ENCODE measurements at places on chromosomes 16 and 17.
A peak's percentile ranks its signal among the peaks of the same experiment; 100 is the strongest.

DNA sequence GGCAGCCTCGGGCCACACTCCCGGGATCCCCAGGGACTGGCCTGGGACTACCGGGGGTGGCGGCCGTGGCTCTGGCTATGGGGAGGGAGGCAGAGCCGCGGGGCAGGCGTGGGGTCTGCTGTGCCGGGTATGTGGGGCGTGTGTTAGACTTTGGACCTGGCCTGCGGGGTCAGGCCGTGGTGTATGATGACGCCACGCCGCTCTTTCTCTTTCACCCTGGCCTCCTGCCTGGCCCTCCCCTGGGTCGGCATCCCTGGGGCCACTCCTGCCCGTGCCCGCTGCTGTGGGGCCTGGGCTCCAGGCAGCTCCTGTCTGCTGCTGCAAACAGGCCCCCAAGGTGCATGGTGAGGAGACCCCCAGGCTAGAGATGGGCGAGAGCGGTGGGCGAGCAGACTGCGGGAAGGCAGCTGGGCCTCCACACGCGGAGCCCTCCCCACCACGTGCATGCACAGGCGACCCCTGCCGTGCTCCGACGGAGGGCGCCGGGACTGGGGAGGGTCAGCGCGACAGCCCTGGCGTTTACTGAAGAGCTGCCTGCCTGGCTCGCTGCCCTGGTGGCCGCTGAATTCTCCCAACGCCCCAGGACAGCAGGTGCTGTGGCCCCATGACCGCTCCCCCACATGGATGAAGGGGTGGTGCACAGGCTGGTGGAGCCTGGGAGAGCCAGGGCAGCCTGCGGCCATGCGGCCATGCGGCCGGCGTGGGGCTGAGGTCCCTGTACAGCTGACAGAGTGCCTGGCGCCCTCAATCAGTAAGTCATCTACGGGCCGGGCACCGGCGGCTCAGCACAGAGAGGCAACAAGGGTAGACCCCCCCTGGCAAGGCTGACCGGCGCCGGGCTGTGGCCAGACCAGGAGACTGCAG is 16.0 kb downstream of the CAPN15 start:
- DNase-seq: no peak

- no peak for DNase-seq
Measured at GRCh38 chr17:32318071-32318470, 23.9 kb downstream of the C17orf75 start.

DNA sequence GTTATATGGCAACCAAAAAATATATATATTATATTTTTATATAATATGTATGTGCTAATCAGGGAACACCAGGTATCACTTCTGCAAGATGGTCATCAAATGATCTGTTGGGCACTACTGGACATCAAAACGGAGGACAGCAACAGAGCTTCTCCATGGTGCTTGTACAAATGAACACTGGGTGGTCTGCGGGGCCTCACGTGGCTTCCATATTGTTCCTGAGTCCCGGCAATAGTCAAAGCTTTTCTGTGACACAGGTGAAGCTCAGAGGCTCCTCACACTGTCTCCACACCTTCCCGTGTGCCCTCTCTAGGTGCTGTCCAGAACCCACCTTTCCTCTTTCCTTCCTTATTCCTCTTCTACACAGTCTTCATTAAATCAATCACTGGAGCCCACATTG is 149.9 kb upstream of the PIRT start:
- DNase-seq: no peak

- no peak for DNase-seq
Measured at GRCh38 chr16:56607675-56608042, 725 bp upstream of the MT2A start.

DNA sequence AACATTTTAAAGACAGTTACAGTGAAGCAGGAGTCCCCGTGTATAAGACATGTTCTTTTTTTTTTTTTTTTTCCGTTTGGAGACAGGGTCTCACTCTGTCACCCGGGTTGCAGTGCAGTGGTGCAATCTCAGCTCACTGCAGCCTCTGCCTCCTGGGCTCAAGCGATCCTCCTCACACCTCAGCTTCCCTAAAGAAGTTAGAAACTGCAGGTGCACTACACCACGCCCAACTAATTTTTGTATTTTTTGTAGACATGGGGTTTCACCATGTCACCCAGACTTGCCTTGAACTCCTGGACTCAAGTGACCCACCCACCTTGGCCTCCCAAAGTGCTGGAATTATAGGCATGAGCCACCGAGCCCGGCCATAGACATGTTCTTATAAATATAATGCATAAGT is 3.0 kb downstream of the EVI2B start:
- no peak for DNase-seq

GRCh38 chr17:13888056-13888609 is 181.2 kb upstream of the COX10 start:
- DNase-seq: no peak

- peak; percentile 4 for DNase-seq
Measured at GRCh38 chr16:76265434-76266045, 11.7 kb upstream of the CNTNAP4 start.

DNA sequence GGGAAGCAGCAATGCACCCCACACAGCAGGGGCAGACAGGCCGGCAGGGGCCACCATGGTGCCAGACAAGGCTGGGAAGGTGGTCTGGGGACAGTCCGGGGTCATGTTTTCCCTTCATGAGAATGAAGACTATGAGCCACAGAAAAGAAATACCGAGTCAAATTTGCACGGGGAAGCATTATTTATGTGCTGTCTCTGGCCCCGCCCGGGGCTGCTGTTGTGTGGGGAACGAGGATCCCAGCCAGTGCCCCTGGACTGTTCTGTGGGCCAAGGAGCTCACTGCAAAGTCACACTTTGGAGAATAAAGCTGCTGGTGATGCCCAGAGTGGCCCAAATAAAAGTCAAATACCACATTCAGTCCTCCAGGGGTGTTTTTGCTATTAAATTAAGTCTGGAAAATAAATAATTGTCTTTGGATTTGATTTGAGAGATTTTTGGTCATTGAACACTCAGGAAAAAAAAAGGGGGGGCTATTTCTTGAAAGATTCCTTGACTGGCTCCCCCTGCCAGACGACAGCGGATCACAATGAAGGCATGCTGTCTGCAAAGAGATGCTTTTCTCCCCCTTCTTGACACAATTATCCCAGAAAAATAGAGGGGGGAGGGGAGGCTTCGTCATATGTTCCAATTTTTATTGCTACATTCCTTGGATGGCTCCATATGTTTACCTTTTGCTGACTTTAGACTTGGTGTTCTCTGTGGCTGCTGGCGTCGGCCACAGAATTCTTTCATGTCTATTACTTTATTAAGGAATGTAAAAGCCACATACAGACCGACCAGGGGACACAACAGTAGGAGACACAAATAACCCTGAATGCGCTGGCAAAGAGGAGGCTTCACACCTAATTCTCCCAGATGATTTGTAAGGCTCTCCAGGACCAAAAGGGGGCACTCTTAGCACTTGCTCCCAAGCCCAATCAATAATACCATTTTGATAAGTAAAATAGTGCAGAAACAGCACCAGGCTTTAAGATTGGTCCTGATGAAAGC is 27.1 kb upstream of the ANKFN1 start:
- DNase-seq: no peak

GRCh38 chr16:49275050-49275730 is 6.4 kb downstream of the CBLN1 start:
- peak; percentile 33 for DNase-seq
